Myometrial cell (primary cell): ENCODE measurements at places on chromosomes 13 and 19. TPM values are rescaled to one million over a fixed set of nuclear protein-coding genes. Genes with fewer than 3 reads are reported as not detected.

The PALM gene
- 0.35 and 6.3 TPM in 2 replicates for total RNA-seq

The ZNF667 gene
- total RNA-seq: 0.71 and 0.86 TPM in 2 replicates

The IZUMO2 gene
- total RNA-seq: not detected in 2 replicates

The YJEFN3 gene
- total RNA-seq: 0.58 and 3.2 TPM in 2 replicates

The LNX2 gene
- 3.4 and 3.5 TPM in 2 replicates for total RNA-seq

The FCGBP gene
- not detected in 2 replicates for total RNA-seq

The CARM1 gene
- 38.5 and 46.4 TPM in 2 replicates for total RNA-seq

The NLRP7 gene
- not detected in 2 replicates for total RNA-seq

The CGB5 gene
- not detected in 2 replicates for total RNA-seq

The CEACAM5 gene
- total RNA-seq: not detected in 2 replicates

The KIRREL2 gene
- total RNA-seq: 0.86 TPM in 1 of 2 replicates, not detected in the other

The CATSPERD gene
- not detected in 2 replicates for total RNA-seq

The ZIK1 gene
- total RNA-seq: 1.8 and 2.6 TPM in 2 replicates

The GPR183 gene
- 0.18 TPM in 1 of 2 replicates, not detected in the other for total RNA-seq

The RAB3A gene
- total RNA-seq: 0.18 and 1.4 TPM in 2 replicates

The NALCN gene
- 1.8 and 2.6 TPM in 2 replicates for total RNA-seq

The ADGRE2 gene
- 1.7 and 6.6 TPM in 2 replicates for total RNA-seq

The MPV17L2 gene
- total RNA-seq: 15.0 and 45.7 TPM in 2 replicates

The ZNF568 gene
- total RNA-seq: 3.5 and 3.7 TPM in 2 replicates

The NAPSA gene
- total RNA-seq: 0.18 and 1.2 TPM in 2 replicates

The SYNE4 gene
- 0.18 TPM in 1 of 2 replicates, not detected in the other for total RNA-seq

The SEMA6B gene
- total RNA-seq: 0.53 and 0.86 TPM in 2 replicates

The ZNF525 gene
- total RNA-seq: 0.86 and 0.89 TPM in 2 replicates

The CCDC169 gene
- 6.2 and 13.3 TPM in 2 replicates for total RNA-seq

The KIR2DL1 gene
- not detected in 2 replicates for total RNA-seq

The POSTN gene
- 194 and 257 TPM in 2 replicates for total RNA-seq

The KLF1 gene
- not detected in 2 replicates for total RNA-seq

The S1PR2 gene
- 8.1 and 8.5 TPM in 2 replicates for total RNA-seq

The C19orf67 gene
- not detected in 2 replicates for total RNA-seq

The SGCG gene
- not detected in 2 replicates for total RNA-seq

The TLE2 gene
- 0.58 and 1.9 TPM in 2 replicates for total RNA-seq

The VAV1 gene
- total RNA-seq: not detected in 2 replicates

The ODAD3 gene
- total RNA-seq: under 0.01 and 0.89 TPM in 2 replicates

The SLC15A1 gene
- total RNA-seq: not detected in 2 replicates

The IGSF23 gene
- total RNA-seq: 3.7 TPM in 1 of 2 replicates, not detected in the other

The SYCN gene
- total RNA-seq: not detected in 2 replicates

The GARIN5A gene
- not detected in 2 replicates for total RNA-seq

The SPRED3 gene
- total RNA-seq: 1.7 and 2.5 TPM in 2 replicates

The TNPO2 gene
- total RNA-seq: 14.7 and 26.2 TPM in 2 replicates

The STAP2 gene
- 18.4 and 20.2 TPM in 2 replicates for total RNA-seq

The MIR17HG gene
- total RNA-seq: 0.35 and 0.86 TPM in 2 replicates

The CCDC97 gene
- 8.4 and 8.7 TPM in 2 replicates for total RNA-seq

The C19orf85 gene
- total RNA-seq: 0.29 TPM in 1 of 2 replicates, not detected in the other

The ZSWIM9 gene
- total RNA-seq: 0.29 and 0.89 TPM in 2 replicates

The TGFBR3L gene
- total RNA-seq: 25.4 TPM in 1 of 2 replicates, not detected in the other

The DCT gene
- total RNA-seq: not detected in 2 replicates

The ZNF888 gene
- 2.7 and 3.5 TPM in 2 replicates for total RNA-seq

The CEACAM8 gene
- total RNA-seq: not detected in 2 replicates

The OLFM2 gene
- not detected in 2 replicates for total RNA-seq

The AMER2 gene
- total RNA-seq: not detected in 2 replicates
